Stimulated activated naive CD8-positive, alpha-beta T cell treated with anti-CD3 and anti-CD28 coated beads, Interleukin-15, Interleukin-2, amounts not matched to agents 100 U/mL and 50 U/mL, for 24 hours (primary cell): ENCODE measurements at places on chromosomes 4 and X.

- DNase-seq: no peak
These were observed 965 bp downstream of the TCEAL4 start for GRCh38 chrX:103586314-103586646.

GRCh38 chr4:6446538-6447451 is 25.6 kb downstream of the PPP2R2C start:
- DNase-seq: no peak

DNA sequence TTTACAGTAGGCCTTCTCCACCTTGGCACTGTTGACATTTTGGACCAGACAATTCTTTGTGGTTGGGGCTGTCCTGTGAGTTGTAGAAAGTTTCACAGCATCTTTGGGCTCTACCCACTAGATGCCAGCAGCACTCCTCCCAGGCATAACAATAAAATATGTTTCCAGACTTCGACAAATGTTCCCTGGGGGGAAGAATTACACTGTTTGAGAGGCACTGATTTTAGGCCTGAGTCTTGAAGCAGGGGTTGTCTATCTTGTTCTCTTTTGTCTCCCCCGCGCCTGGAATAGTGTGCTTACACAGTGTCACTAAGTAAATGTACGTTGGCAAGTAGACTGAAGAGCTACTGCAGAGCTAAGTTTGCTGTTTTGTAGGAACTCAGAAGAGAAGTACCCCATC is 254.4 kb upstream of the BOD1L1 start:
- no peak for DNase-seq

GRCh38 chr4:874056-874455 is 48.1 kb upstream of the CPLX1 start:
- no peak for DNase-seq

- DNase-seq: no peak
These were observed 40.2 kb upstream of the HS3ST1 start for GRCh38 chr4:11468901-11469300.

GRCh38 chrX:52608961-52609360 is 45.7 kb downstream of the SSX7 start:
- no peak for DNase-seq
